ENCODE measurements at places on chromosomes 4 and X.
A peak's percentile ranks its signal among the peaks of the same experiment; 100 is the strongest.

GRCh38 chr4:183855323-183856190 is 49.5 kb upstream of the STOX2 start:
- no peak for DNase-seq

- DNase-seq: no peak
Measured at GRCh38 chr4:177596035-177596434, 153.8 kb upstream of the AGA start.

- DNase-seq: no peak
Measured at GRCh38 chrX:55135171-55135570, 46.4 kb downstream of the PAGE2 start.

- no peak for DNase-seq
Measured at GRCh38 chr4:30617836-30618235, 102.3 kb upstream of the PCDH7 start.

GRCh38 chr4:140790171-140790570 is 34.0 kb upstream of the TBC1D9 start:
- DNase-seq: no peak

DNA sequence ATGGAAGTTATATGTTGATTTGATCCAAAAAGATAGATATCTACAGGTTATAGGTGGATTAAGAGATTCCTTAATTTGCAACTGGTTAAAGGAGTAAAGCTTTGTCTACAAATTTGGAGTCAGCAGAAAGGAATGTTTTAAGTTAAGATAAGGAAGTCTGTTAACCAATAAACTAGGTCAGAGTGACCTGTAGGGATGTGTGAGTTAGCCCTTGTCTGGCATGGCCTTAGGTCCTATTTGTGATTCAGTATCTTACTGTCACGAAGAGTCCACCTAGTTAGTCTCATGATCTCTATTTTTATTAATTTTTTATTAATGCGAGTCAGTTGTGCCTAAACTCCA is 230.8 kb downstream of the INPP4B start:
- no peak for DNase-seq

DNA sequence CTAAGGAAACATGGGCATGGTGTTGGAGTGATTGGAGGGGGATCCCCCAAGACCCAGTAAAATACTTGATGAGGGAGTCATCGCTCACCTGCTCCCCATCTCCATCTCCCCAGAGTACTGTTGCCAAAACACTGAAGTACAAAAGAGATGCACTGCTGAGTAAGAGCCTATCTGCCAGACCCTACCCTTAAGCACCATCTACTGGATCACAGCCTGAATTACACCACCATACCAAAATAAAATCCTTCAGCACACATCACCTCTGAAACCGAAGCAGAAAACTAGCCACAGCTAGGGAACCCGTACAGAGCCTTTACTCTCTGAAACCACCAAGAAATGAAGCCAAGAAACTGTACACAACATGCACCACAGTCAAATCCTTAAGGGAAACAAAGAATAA is 466.3 kb upstream of the ACTRT1 start:
- DNase-seq: no peak

DNA sequence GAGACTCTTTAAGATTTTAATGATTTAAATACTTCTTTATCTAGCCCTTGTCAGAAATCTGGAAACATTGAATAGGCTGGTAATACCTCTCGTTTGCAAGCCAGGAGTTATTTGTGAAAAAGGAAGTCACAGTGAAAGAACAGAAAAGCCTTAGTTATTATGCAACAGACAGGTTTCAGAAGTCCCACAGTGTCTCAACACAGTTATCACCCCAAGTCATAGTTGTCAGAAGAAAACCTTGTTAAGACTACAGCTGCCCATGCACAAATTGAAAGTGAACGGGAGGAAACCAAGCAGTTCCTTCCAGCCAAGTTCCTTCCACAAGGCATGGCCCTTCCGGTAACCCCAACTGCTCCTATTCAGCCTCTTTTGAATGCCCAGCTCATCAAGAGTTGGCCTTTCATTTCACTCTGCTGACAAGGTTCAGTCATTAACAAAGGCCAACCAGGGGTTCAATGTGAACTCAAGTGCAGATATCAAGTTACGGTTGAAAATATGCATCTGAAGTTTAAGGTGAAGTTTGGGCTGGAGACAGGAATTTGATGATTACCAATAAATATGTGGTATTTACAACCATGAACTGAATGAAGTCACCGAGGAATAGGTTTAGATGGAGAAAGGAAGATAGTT is 15.6 kb downstream of the ALPK1 start:
- no peak for DNase-seq

GRCh38 chr4:81486502-81486901 is 14.8 kb upstream of the RASGEF1B start:
- DNase-seq: no peak

DNA sequence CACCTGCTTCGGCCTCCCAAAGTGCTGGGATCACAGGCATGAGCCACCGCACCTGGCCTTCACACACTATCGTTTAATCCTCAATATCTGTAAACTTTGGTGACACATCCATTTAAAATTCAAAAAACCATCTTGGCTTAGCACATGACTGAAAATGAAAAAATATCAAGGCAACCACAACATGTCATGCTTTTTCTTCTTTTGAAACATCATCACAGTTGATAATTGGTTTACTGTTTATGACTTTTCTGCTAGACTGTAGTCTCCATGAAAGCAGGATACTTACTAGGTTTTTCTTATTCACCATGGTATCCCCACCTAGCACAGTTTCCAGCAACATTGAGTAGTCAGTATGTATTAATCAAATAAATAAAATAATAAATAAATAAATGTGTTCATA is 11.0 kb downstream of the GNRHR start:
- no peak for DNase-seq

GRCh38 chrX:111376897-111377578 is 35.0 kb downstream of the DCX start:
- no peak for DNase-seq

DNA sequence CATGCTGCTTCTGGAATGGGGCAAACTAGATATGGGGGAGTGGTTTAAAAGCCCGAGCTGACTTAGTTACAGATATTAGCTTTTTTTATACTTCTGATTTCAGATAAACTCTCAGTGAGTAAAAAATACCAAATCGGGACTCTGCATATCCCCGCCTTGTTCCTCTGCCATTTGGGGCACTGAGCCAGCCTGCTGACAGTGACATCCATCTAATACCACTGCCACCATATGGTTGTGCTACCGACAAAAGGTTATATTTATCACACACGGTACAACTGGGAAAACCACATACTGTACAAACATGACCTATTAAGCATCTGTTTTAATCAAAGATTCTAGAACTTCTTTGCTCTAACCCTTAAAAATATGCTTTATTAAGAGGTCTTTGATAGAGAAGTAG is 78.7 kb downstream of the GALNT7 start:
- DNase-seq: no peak

- no peak for DNase-seq
Measured at GRCh38 chrX:140163371-140164159, 198.2 kb upstream of the CXorf66 start.

DNA sequence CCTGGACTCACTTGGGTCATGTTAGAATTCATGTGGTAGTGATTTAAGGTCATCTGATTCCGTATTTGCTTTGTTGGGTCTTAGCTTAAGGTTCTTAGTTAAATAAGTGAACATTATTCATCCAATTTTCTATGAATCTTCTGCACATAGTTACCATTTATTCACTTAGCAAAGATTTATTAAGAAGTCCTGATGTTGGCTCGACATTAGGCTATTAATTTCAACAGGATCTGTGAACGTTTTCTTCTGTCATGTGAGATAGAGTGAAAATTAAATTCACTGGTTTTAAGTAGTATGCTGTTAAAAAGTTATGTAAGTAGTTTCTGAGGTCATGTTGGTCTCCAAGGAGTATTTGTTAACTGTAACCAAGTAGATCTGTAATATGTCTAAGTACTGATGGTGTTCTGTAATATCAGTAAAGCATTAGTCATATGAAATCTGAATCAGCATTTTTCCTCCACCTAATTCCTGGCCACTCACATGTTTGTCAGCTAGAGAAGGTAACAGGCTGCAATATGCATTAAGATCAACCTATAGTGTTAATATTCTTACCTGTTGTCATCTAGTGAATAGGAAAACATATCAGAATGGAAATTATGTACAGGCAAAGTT is 155.6 kb downstream of the PCDH7 start:
- DNase-seq: no peak

- no peak for DNase-seq
Measured at GRCh38 chr4:61200916-61201526, 895 bp downstream of the ADGRL3 start.

GRCh38 chr4:80206521-80207171 is 9.3 kb downstream of the PRDM8 start:
- no peak for DNase-seq

DNA sequence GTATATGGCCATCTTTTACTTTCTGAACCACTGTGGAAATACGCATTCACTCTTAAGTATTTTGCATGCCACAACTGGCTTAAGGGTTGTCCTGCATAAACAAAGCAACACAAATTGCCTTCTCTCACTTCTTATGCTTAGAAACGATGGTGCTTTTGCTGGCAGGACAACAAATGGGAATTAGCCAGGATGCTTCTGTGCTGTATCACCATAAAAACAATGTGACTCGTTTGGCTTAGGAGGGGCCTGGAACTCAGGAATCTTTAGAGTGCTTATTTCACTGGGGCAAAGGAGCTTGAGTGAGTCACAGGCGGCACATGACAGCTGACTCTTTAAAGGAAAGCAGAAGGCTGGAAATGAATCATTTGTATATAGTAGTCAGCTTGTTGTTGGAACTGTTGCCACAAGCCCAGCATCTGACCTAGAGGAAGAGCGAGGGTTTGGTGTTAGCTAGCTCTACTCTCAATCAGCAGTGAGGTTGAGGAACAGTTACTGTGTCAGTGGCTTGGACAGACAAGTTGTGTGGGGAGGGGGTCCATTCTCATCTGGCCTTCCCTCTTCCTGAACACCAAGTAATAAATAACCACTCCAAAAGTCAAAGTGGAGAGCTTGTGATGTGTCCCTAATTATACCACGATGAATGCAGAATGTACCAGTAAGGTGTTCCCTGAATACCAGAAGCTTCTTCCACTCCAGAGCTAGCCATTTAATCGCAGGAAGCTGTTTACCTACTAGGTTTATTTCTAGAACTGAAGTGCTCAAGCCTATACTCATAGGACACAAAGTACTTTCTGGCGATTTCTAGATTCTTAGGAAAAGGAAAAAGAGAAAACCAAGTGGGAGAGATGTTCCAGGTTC is 293.1 kb downstream of the CAMK2D start:
- peak; percentile 100 for DNase-seq

DNA sequence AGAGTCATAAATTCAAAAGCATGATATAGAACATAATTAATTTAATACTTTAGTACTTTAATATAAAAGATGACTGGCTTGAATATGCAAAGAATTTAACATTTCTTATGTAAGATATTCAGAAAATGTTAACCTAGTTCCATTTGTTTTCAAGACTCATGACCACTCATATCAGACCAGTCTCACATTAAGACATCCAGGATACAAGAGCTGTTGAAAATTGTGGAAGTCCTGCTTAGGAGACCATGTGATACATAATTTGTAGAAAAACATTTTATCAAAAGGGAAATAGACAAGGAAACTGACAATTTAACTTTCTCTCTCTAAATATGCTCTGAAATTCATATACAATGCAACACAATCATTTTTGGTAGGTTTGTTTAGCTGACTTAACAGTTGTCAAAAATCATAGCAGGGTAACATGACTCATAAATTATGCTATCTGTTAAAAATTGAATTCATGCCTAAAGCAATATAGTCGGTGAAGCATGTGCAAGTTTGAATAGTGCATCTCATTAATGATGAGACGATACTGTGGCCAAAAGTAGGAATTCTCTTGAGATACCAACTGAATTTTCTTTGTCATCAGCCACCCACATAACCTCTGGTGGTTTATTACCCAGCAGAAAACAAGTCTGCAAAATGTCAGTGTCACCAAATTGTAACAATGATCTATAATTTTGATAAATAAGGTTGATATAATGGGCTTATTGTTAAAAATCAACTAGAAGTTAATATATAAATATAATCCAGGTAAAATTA is 211.4 kb downstream of the GASK1B start:
- DNase-seq: no peak

DNA sequence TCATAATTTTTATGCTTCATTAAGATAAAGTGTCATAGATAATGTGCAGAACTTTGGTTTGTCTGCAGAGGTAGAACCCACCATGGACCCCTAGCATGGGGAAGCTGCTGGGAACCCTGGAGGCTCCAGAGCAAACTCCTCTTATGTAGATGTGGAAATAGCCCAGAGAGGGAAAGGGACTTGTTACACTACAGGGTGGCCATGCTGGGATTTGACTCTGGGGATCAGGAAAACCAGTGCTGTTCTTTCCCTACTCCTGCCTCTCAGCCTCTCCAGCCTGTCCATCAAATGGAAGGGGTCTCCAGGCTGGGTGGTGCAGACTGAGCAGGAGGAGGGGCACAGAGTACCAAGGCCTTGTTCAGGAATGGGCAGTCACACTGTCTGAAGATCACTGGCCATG is 54.2 kb downstream of the MSX1 start:
- DNase-seq: no peak

DNA sequence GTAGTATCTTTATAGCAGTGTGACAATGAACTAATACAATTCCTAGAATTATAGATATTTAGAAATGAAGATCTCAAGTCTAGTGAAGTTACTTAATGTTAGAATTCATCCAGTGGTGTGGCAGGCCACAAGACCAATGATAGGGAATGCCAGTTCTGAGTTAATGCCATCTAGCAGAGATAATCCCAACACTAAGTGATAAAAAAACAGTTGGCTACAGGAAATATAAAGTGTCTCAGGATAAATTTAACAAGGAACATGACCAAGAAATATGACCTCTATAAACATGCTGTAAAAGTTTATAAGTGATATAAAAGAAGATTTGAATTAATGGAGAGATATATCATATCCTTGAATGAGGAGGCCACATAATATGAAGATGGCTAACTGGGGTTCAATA is 1790.5 kb upstream of the ADGRL3 start:
- no peak for DNase-seq

DNA sequence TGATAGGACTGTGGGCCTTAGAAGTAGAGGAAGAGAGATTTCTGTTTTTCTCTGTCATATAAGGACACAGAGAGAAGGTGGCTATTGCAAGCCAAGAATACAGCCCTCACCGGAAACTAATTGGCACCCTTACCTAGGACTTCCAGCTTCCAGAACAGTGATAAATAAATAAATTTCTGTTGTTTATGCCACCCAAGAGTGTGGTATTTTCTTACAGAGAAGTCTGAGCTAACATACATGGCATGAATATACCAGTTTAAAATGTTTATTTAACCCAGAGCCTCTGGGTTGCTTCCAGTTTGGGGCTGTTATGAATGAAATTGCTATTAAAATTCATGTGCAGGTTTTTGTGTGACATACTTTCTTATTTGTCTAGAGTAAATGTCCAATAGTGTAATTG is 654.0 kb upstream of the ATOH1 start:
- no peak for DNase-seq

DNA sequence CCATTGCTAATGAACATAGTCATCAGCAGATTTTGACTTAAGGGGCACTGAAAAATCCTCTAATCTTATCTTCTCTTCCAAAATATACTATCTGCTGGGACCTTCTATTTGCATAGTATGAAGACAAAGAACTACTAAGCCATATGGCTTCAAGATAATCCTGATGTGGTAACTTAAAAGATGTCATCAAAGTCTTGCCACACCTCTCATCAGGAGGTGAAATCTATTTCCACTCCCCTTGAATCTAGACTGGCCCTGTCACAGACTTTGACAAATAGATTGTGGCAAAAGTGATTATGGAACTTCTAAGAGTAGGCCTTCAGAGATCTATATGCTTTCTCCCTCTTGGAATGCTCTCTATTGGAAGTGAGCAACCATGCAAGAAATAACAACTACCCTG is 27.3 kb upstream of the TET2 start:
- no peak for DNase-seq
